ENCODE measurements at places on chromosomes 6 and 20.

DNA sequence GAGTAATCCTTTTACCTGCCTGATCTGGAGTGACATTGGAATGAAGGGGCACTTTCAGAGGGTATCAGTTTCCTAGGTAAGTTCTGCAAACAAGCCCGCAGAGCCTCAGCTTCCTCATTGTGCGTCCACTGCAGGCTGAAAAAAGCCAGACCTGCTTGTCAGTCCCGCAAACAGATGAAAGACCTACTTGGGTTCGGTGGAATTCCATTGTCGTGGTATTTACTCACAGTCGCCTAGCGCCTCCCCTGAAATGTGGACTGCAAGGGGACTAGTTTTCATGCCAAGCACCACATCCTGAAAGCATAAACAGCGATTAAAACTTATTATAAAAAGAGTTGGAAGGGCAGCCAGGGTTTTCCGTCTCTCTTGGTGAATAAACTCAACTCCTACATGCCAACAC, 121.5 kb downstream of the PAX1 start:
- no peak for DNase-seq

DNA sequence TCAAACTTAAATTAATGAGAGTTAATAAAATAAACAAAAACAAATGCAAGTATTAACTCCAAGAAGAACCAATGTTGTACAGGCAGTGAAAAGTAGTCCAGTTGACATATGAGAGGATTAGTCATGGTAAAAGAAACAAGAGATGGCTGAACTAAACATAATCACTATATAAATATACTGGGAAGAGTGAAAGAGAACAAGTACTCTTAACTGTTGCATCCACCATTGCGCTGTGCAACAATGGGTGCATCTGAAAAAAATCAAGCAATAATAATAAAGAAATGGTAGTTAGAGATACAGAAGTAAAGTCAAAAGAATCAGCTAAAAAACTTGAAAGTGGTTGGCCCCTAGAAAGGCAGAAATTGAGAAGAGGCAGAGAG, 16.6 kb downstream of the HLA-F start:
- no peak for DNase-seq

DNA sequence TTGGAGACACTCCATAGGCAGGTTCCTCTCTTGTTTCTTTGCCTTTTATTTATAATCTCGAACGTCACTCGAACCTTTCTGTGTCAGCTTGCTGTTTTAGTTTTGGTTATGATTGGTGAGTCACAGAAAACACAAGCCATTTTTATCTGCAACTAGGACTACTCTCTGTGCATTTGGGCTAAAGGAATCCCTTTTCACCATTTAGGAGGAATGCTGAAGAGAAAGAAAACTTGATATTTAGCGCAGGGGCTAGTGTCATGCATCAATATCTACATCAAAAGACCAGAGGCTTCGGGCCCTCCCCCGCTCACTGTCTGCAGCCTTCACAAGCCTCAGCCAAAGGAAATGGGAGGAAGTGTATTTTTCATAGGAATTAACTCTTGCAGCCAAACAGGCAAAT, 507.8 kb upstream of the CITED2 start:
- no peak for DNase-seq

- DNase-seq: no peak
Observed at GRCh38 chr20:60395991-60396390, 437.8 kb downstream of the CDH26 start.

GRCh38 chr20:2080532-2081224, 20.9 kb upstream of the STK35 start:
- no peak for DNase-seq

- no peak for DNase-seq
Observed at GRCh38 chr20:44479643-44480042, 4.0 kb downstream of the TTPAL start.

GRCh38 chr20:57124366-57124765, 142.1 kb downstream of the BMP7 start:
- no peak for DNase-seq

DNA sequence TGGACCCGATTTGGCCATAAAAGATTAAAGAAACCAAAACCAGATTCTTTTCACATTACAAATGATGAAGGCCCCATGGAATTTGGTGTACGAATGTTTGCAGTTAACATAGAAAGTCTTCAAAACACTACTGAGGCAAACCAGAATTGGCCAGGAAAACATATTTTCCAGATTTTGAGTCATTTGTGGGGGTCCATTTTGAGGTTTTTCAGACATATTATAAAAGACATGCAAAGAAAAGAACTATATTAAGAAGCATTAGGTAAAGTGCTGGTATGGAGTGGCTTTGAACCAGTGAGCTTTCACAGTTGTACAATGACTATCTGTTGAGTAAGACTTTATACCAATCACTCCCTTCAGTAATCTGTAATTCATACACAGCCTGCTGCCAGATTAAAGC, 168.9 kb upstream of the COL21A1 start:
- DNase-seq: no peak

- DNase-seq: no peak
Observed at GRCh38 chr6:89921691-89922090, 27.4 kb downstream of the GJA10 start.

DNA sequence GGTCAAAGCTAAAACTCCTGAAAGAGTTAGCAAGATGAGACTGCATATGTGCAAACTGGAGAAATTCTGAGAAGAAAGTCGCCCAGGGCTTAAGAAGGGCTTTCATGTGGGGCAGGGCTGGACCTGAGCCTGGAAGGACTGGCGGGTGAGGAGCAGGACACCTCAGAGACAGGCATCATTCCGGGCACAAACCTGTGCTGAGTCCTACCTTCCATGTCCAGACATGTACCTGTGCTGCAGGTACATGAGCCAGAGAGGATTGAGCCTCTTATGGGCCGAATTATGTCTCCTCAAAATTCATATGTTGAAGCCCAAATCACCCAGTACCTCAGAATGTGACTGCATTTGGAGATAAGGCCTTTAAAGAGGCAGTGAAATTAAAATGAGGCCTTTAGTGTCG, 171.0 kb downstream of the QRSL1 start:
- DNase-seq: no peak

- no peak for DNase-seq
Observed at GRCh38 chr6:116055513-116055912, 5.2 kb downstream of the FRK start.

- DNase-seq: no peak
Observed at GRCh38 chr6:167762259-167762962, 64.3 kb upstream of the AFDN start.

- no peak for DNase-seq
Observed at GRCh38 chr6:48036316-48036715, 74.7 kb downstream of the PTCHD4 start.

- DNase-seq: no peak
Observed at GRCh38 chr6:42104804-42105125, 37.7 kb downstream of the C6orf132 start.

DNA sequence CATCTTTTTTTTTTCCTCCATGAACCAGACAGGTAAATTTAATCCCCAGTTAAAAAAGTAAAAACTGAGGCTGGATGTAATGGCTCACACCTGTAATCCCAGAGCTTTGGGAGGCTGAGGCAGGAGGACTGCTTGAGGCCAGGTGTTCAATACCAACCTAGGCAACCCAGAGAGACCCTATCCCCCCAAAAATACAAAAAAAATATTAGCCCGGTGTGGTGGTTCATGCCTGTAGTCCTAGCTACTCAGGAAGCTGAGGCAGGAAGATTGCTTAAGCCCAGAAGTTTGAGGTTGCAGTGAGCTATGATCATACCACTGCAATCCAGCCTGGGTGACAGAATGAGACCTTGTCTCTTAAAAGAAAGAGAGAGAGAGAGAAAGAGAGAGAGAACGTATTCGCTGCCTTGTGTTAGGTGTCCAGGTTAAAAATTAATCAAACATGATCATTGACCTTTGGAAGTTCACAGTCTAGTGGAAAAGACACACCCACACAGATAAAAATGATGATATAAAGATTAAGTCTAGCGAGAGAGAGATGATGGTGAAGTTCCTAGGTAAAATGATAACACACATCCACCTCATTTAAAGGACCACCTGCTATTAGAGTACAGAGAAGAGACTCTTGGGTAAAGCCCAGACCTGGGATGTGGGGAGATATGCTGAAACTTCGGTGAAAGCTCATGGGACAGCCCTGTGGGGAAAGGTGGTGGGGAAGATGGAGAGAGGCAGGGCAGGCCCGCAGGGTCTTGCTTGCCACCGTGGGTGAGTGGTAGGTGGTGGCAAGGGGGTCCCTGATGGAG, 4.8 kb upstream of the NHSL1 start:
- no peak for DNase-seq

DNA sequence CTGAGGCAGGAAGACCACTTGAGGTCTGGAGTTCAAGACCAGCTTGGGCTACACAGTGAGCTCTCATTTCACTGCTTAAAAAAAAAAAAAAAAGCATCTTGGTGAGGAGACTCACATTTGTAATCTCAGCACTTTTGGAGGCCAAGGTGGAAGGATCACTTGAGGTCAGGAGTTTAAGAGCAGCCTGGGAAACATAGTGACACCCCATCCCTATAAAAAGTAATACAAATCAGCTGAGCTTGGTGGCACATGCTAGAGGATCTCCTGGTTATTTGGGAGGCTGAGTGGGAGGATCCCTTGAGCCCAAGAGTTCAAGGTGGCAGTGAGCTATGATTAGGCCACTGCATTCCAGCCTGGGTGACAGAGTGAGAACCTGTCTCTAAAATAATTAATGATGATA, 29.4 kb upstream of the SYNCRIP start:
- DNase-seq: no peak

GRCh38 chr6:97917369-97917768, 634.4 kb upstream of the MMS22L start:
- DNase-seq: no peak

DNA sequence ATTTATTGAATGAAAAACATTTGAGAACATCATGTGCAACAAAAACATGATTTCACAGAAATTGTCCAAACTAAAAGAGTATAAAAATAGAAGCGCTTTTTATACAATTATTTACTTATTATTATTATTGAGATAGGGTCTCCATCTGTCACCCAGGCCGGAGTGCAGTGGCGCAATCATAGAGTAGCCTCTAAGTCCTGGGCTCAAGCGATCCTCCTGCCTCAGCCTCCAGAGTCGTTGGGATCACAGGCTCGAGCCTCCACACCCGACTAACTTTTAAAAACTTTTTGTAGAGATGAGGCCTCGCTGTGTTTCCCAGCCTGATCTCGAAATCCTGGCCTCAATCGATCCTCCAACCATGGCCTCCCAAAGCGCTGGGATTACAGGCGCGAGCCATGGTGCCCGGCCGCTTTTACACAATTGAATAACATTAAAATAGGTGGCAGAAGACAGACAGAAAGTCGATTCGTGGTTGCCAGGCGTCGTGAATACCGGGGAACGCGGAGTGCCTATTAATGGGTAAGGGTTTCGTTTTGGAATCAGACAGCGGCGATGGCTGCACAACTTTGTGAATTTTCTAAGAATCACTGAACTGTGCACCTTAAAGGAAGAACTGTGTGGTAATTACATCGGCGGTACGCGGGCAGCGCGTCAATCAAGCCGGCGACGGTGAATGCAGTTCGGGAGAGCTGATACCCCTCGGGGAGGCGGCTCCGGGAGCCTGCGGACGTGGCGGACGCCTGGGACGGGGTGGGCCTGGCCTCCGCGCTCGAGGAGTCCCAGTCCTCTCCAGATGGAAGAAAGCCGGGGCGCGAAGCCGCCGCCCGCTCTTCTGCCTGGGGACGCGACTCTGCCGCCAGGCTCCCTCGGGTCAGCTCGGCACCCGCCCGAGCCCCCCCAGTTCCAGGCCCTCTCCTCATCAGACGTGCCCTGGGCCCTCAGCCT, 807 bp downstream of the TBC1D20 start:
- DNase-seq: no peak

GRCh38 chr6:118905084-118905483, 11.1 kb downstream of the ASF1A start:
- DNase-seq: no peak

DNA sequence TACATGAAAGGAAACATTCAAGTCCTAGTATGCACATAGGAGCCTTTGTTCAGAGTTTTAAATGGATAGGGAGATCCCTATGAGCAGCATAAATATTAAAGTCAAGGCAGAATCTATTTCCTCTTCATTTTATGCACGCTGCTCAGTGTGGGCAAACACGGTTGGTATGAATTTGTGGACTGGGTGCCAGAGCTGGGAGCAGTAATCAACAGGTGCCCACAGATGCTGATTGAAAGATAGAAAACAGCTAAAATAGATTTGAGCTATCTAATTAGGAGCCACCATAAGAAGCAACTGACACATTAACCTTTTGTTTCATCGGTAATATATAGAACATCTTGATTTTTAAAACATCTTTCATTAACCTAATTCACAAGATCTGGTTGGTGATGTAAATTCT, 175.5 kb downstream of the EYS start:
- DNase-seq: no peak

- DNase-seq: no peak
Observed at GRCh38 chr20:52899041-52899608, 73.0 kb upstream of the TSHZ2 start.

Data from NCI-H2107 (cell line).